ENCODE measurements at places on chromosomes 16 and 17.

- no peak for DNase-seq
Measured at GRCh38 chr17:42456223-42457106, 2.2 kb upstream of the ATP6V0A1 start.

DNA sequence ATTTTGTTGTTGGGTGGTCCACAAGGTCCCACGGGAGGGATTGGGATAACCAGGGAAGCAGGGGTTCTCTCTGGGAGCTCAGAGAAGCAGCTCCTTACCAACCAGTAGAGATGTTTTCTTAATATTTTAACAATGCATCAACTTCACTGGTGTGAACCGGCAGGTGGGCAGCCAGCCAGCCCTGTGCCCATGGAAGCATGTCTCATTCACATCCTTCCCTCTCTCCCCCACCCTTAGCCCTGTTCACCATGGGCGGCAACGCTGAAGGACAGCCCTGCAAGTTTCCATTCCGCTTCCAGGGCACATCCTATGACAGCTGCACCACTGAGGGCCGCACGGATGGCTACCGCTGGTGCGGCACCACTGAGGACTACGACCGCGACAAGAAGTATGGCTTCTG is 9.3 kb downstream of the MMP2 start:
- peak; percentile 81 for DNase-seq

- no peak for DNase-seq
Measured at GRCh38 chr16:56682703-56683397, 580 bp downstream of the MT1X start.

DNA sequence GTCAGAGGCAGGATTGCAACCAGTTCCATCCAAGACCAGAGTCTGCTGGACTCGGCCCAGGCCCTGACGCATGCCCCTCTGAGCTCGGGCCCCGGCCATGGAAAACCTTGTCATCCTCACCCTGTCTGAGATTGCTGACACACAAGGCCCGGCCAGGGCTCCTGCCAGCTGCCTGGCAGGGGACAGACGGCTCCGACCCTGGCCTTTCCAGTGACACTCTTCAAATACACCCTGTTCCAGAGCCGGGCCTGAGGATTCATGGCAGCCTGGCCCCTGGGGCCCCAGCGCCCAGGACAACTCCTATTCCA is 3.2 kb upstream of the PABPN1L start:
- no peak for DNase-seq

DNA sequence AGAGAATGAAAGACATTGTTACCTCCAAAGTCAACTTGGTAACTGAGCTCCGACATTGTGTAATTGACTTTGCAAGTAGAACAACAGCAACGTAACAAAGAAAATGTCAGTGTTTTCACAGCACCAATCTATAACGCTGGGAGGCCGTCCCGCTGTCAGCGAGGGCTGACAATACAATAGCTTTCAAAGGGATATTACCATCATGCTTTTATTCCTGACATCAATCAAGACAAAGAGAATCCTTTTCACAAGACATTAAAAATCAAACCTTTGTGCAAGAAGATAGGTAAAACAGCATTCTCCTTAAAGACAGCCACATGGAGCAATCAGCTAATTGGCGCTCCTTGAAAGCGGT is 6.2 kb downstream of the ZNF423 start:
- no peak for DNase-seq

- no peak for DNase-seq
Measured at GRCh38 chr16:62363501-62363900, 327.3 kb upstream of the CDH8 start.

DNA sequence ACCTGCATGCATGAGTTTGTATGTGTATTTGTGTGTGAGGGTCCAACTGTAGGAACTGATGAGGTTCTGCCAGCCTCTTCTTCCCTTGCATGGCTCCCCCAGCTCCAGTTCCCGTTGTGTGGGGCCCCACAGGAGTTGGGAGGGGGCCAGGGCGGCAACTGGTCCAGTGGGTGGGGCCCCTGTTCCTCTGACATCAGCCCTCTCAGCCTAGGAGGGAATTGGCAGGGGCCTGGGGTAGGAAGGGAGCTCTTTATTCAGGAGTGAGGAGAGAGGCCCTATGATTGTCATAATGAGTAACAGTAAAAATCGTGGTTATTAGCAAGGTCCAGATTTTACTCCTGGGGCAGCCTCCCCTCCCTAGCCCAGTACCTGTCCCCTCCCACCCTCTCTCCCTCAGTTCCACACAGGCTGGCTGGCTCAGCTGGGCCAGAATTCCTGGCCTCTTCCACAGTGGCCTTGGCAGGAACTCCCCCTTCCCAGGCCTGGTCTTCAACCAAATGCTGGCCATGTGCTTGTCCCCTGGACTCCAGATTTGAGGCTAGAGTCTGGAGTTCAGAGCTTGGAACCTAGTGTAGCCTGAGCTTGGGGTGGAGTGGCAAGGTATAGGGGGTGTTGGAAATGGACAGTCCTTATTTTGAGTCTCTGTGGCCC is 18.9 kb downstream of the RARA start:
- no peak for DNase-seq

DNA sequence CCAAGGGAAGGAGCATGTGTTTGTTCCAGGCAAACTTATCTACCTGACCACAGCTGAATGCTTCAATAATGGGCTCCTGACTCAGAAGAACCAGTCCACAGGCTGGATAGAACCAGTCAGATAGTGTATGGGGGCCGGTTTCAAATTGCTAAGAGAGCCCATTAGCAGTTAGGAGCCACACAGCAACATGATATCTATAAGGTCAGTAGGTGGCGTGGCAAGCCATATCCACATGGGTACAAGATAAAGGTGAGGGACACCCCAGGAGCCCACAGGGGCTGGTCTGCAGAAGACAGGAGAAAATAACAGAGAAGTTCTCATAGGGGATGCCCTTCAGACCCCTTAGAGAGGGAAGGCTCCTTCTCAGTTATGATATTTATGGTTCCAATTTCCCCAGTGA is 31.6 kb upstream of the CDRT15 start:
- no peak for DNase-seq

DNA sequence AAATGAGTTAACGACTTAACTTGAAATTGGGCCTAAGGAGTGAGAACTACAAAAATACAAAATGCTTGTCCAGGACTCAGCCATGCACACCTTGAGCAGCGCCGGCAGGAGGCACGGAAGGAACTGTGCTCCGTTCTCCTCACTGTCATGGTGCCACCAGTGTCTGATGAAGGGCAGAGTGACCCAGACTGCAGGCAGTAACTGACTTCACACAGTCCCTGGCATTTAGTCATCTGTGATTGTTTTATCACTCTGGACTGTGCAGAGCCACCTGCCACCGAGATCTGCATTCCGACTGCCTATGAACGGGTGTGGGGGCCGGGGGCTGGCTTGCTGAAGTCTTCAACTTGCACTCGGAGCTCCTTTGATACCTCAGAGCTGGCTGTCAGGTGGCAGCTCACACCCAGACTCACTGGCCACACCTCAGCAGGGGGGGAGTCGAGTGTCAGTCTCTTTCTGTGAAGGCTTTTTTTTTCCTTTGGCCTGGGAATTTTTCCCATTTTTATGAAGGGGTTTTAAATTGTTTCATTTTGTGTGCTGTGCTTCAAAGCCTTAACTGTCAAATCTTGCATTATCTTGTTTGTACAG is 20.2 kb upstream of the ENDOV start:
- no peak for DNase-seq

DNA sequence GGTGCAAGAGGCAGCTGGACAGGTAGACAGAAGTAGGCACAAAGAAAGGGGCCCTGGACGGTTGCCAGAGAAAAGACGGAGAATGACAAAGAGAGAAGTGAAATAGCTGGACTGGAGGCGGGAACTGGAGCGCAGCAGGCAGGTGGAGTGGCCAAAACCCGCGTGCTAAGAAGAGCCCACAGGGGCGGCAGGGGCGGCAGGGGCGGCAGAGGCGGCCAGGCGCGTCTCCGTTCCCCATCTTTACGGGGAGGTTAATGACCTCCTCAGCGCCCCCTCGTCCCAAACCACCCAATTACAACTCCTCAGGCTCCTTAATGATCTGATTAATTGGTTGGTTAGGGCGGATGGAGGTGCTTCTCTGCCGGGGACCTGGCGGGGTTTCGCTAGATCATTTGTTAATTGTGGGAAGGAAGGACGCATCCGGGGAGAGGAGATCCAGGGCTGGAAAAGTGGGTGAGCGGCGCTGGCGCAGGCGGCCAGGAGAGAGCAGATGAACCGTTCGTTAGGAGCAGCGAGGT is 15.4 kb upstream of the HOXB9 start:
- DNase-seq: no peak

GRCh38 chr17:36511216-36511615 is 23.5 kb downstream of the MYO19 start:
- peak; percentile 78 for DNase-seq

DNA sequence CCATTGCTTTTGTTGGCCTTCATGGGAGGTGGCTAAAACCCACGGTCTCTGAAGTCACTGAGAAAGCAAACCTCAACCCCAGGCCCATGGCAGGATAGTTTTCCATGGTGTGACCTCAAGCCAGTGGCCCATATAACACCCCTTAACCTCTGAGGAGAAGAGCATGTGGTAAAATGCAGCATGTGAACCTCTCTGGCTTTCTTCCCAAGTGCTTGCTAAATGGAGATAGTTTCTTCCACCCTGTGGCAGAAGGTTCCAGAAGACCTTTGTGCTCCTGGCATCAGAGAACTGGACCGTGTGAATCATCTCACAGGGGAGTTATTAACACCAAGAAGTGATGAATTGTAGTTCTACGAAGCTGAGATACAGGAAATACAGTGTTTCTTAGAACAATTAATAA is 47.3 kb downstream of the MYOCD start:
- DNase-seq: peak; percentile 30

DNA sequence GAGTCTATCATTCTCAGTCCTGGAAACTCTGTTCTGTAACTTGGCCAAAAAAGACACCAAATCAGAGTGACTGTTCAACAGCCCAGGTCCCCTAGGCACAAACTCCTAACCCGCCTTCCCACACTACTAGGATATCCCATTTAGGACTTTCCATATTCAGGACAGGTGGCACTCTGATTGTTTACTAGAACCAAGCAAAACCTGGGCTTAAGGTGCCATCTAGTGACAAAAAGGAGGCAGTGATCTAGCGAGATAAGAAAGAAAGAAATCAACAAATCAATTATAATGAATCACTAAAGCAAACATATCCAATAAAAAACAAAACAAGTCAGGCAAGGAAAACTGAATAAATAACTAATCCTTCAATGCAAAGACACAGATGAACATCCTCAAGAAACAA is 203.9 kb downstream of the CEP112 start:
- no peak for DNase-seq

GRCh38 chr16:68380676-68381362 is 67.5 kb downstream of the SMPD3 start:
- no peak for DNase-seq

GRCh38 chr16:24943471-24943870 is 71.7 kb downstream of the ARHGAP17 start:
- peak; percentile 13 for DNase-seq

DNA sequence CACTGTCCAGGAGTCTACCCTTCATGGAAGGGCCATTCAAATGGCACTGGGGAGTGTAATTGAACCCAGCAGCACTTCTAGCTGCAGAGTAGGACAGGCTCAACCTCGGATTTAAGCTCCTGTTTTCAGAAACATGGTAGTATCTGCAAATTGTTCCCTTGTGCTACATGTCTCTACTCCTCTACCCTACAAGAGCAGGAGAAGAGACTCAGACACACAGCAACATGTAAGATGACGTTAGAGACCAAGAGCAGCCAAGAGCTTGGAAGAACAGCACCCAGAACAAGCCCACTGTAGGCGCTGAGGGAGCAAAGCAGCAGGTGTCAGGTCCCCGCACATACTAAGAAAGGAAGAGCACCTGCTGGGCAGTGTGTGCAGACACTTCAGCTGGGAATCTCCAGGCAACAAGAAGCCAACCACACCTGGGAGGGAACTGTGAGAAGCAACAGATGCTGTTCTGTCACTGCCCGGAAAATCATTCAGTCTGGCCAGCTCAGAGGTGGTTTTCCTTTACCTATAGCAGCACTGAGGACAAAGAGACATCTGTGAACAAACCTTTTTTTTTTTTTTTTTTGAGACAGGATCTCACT is 35.6 kb upstream of the MNT start:
- no peak for DNase-seq

DNA sequence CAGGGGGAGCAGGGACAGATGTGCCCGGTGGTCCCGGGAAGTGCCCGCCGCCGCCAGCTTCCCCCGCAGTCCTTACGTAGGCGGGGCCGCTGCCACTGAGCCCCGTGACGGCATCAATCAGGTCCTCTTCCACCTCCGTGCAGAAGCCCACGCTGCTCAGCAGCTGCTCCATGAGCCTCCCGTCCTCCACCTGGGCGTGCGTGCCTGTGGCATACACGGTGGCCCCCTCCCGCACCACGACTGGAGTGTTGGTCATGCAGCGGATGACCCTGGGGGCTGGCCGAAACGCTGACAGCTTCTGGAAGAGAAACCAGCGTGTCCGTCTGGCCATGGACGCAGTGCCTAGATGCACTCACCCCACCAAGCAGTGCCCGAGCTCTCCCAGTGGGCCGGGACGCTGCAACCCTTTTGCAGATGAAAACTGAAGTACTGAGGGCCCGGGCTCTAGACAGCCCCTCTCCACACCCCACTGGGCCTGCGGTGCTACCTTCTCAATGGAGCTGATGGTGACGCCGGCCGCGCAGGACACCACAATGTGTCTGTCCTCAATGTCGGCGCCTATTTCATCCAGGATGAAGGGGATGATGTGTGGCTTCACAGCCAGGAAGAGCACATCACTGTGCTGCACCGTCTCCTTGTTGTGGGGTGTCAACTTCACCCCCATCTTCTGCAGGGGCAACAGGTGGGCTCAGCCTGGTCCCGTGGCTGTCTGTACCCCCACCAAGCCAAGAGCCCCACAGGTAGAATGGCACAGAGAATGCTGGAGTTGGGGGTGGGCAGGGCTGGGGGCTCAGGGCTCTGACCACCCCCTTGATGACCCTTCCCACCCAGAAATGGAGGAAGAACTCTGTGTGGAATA is 2.0 kb downstream of the PYCR1 start:
- DNase-seq: no peak

DNA sequence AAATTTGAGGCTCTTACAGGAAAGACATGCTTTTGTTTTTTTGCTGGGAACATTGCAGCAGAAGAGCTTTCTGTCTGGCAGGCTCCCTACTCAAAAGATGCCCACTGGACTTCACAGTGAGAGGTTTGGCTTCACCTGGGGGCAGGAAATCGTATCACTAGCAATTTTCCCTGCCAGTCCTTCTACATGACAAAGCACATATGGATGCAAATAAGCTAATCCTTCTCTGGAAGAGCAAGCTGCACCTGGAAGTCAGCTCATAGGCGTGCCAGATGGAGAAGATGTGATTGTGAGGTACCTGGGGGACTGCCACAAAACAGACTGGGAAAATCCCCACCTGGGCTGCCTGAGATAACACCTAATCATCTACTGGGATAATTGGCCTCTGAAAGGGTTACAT is 195.0 kb upstream of the CPHXL start:
- no peak for DNase-seq

All from lower leg skin (tissue), 4 donors.